ENCODE measurements at places on chromosomes 5 and 9. TPM values are rescaled to one million over a fixed set of nuclear protein-coding genes. Genes with fewer than 3 reads are reported as not detected.

FOXD4 gene
- not detected for total RNA-seq

TRPM3 gene
- total RNA-seq, result not detected

HMCN2 gene
- not detected for total RNA-seq

DDX4 gene
- total RNA-seq, result 0.09 TPM

IL13 gene
- 830 TPM for total RNA-seq

OR2V2 gene
- not detected for total RNA-seq

LCN6 gene
- not detected for total RNA-seq

PLCXD3 gene
- not detected for total RNA-seq

GLRA1 gene
- total RNA-seq, result not detected

MAP3K1 gene
- 20.7 TPM for total RNA-seq
